Glomerular endothelial cell (primary cell): ENCODE measurements at places on chromosomes 6 and 20. TPM values are rescaled to one million over a fixed set of nuclear protein-coding genes. Genes with fewer than 3 reads are reported as not detected.

DNA sequence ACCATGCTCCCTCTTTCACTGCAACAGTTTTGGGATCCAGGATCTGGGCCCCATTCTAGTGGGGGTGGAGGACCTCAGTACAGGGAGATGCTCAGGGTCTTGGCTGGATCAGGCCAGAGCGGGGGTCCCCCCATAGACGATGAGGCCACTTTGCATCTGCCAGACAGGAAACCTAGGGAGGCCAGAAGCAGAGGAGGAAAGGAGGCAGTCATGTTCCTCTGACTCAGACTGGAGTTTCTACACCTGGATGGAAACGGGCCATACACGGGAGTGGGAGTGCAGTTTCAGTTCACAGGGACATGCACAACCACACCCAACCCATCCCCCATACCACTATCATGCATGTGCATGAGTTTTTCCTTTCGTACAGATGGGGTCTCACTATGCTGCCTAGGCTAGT is 3.6 kb upstream of the EMILIN3 start:
- no peak for DNase-seq

- DNase-seq: no peak
These were observed 501.4 kb downstream of the PREX1 start for GRCh38 chr20:48326434-48326691.

The GNAS-AS1 gene
- total RNA-seq: not detected in 2 replicates

DNA sequence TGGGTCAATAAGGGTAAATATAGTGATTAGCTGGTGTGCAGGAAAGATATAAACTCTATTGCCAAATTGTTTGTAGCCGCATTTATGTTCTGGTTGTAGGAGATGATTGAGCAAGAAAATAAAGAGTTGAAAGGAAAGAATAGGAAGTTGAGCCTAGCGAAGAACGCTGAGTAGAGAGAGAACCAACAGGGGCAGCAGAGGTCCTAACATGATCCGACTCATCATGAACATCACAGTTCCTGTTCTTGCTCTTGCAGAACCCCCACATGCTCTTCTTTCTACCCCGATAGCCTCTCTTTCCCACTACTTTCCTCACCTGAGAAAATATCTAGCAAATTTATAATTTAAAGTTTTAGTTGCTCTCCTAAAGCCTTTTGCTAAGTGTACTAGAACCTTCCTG is 9.9 kb upstream of the ID4 start:
- DNase-seq: no peak

GRCh38 chr6:135212935-135213334 is 31.8 kb downstream of the MYB start:
- DNase-seq: no peak

The TAF4 gene
- total RNA-seq: 13.3 and 21.2 TPM in 2 replicates

DNA sequence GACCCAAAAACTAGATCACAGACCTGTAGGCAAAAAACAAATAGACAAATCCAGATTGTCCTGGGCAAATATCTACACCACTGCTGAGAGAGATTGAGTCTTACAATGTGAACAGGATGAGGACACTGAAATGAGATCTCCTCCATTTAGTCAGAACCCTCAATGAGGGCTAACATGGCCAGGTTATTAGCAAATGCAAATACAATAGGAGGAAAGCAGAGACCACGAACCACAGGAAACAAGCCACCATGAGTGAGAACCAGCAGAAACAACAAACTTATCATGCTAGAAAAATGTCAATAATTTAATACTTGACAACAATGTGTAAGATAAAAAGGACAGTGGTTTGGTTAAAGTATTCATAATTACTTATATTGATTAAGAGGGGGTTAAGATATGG is 162.8 kb downstream of the SYNE1 start:
- no peak for DNase-seq

- no peak for DNase-seq
These were observed at the start of gene PLAGL1 for GRCh38 chr6:144008120-144008811. PLAGL1 (minus strand) TSS chr6:144008259; CDS start chr6:143948136, 60,123 bp downstream.

The RPP21 gene
- 46.8 and 60.3 TPM in 2 replicates for total RNA-seq

- no peak for DNase-seq
These were observed 49.1 kb downstream of the AKAP12 start for GRCh38 chr6:151288712-151289398.

The LRRC73 gene
- 0.12 TPM in 1 of 2 replicates, not detected in the other for total RNA-seq

GRCh38 chr6:93086351-93086750 is 333.0 kb downstream of the EPHA7 start:
- DNase-seq: no peak

The SYCP2L gene
- 0.29 and 0.88 TPM in 2 replicates for total RNA-seq

The TRIM15 gene
- not detected in 2 replicates for total RNA-seq

GRCh38 chr6:144062786-144063185 is 32.6 kb downstream of the SF3B5 start:
- no peak for DNase-seq

The SOD2 gene
- 233 and 764 TPM in 2 replicates for total RNA-seq

- peak; percentile 14 for DNase-seq
These were observed at the start of gene CPXM1 for GRCh38 chr20:2800521-2801285. CPXM1 (minus strand) TSS chr20:2800627; CDS start chr20:2800572, 55 bp downstream.

The SENP6 gene
- 55.9 and 76.7 TPM in 2 replicates for total RNA-seq

The MBOAT1 gene
- total RNA-seq: 1.4 and 2.9 TPM in 2 replicates

DNA sequence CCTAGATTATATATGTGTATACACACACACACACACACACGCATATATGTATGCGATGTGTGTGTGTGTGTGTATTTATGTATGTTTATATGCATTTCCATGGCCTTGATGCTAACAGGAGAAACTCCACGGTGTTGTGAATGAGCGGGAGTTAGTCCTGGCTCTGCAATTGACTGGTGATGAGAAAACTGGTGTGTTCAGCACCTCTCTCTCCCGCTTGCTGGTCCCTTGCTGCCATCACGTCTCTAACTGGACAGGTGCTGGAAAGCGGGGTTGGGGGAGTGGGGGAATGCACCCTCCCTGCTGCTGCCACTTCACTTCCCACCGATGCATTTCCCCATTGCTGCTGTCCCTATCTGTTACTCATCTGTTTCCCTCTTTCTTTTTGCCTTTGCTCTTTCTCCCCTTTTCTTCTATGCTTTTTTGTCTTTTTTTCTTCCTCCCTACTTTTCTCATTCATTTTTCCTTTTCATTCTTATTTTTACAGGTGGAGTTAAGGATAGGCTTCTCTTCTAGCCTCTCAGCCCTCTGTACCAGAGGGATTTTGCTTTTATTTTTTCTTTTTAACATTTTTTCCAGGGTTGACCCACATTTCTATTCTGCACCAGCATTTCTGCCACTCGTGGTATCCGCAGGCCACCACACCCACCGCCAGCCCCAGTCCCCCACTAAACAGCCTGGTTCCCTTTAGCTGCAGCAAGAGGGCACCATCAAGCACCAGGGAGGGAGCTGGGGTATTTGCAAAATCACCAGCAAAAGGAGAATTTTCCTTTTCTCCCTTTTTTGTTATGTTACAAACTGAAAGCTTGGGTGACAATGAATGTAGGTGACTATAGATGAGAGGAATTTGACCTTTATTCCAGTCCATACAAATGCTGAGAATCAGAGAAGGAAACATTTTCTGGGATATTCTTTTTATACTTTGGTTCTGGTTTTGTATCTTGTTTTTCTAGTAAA is 115.6 kb downstream of the TCP11 start:
- DNase-seq: no peak

- DNase-seq: no peak
These were observed 160.1 kb downstream of the SASH1 start for GRCh38 chr6:148502773-148503135.

The XKR7 gene
- 0.05 TPM in 1 of 2 replicates, not detected in the other for total RNA-seq

The LY6G5C gene
- total RNA-seq: 3.7 and 4.1 TPM in 2 replicates

The TBXT gene
- total RNA-seq: not detected in 2 replicates

The SLC17A1 gene
- total RNA-seq: not detected in 2 replicates

The CAP2 gene
- 2.7 and 3.7 TPM in 2 replicates for total RNA-seq

GRCh38 chr6:140915103-140915502 is 1217.6 kb upstream of the GJE1 start:
- DNase-seq: no peak

GRCh38 chr6:132811276-132811675 is 3.1 kb upstream of the RPS12 start:
- DNase-seq: no peak

The OXT gene
- not detected in 2 replicates for total RNA-seq

- no peak for DNase-seq
These were observed 1.9 kb upstream of the TRAPPC3L start for GRCh38 chr6:116547358-116547757.

The SIRPB1 gene
- total RNA-seq: 4.1 and 5.0 TPM in 2 replicates

DNA sequence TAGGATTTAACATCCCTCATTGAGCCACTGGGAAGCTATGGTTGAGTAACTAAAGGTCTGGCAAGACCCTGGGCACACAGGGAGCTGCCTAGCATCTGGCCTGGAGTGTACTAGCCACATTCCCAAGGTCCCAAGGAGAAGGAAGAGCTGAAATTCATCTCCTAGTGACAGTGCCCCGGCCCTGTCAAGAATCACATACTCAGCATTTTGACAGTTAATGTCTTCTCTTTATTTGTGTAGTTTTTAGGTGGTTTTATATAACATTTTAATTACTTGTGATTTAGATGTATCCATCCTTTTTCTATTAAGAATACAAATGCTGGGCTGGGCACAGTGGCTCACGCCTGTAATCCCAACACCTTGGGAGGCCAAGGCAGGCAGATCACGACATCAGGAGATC is 40.4 kb downstream of the ALDH5A1 start:
- DNase-seq: no peak

The BACH2 gene
- 0.87 and 1.2 TPM in 2 replicates for total RNA-seq

The TRAPPC3L gene
- 0.34 TPM in 1 of 2 replicates, not detected in the other for total RNA-seq

The DACT2 gene
- not detected in 2 replicates for total RNA-seq

GRCh38 chr6:10559522-10560152 is 38.5 kb downstream of the GCNT2 start:
- no peak for DNase-seq

DNA sequence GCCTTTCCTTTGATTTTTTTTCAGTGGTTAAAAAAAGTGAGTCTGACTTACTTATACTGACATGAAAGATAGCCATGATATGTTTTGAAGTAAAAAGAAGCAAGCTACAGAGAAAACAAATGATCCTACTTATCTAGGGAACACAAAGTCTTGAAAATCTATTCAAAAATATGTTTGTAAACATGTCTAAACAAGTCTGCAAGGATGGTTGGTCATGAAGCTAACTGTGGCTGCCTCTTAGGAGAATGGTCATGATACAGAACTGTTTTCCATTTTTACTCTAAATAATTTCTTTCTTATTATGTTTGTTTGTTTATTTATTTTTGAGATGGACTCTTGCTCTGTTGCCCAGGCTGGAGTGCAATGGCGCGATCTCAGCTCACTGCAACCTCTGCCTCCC is 21.5 kb downstream of the FERMT1 start:
- DNase-seq: no peak

GRCh38 chr6:124430740-124431318 is 531.4 kb upstream of the RNF217 start:
- DNase-seq: no peak

DNA sequence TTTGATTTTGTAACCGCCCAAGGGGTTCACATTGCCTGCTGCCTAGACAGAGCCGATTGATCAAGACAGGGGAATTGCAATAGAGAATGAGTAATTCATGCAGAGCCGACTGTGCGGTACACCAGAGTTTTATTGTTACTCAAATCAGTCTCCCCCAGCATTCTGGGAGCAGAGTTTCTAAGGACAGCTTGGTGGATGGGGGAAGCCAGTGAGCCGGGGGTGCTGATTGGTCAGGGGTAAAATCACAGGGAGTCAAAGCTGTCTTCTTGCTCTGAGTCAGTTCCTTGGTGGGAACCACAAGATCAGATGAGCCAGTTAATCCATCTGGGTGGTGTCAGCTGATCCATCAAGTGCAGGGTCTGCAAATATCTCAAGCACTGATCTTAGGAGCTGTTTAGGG is 60.0 kb upstream of the EZR start:
- DNase-seq: no peak
